Substantia nigra (tissue), 51 donors: ENCODE measurements at places on chromosomes 12 and 14.

- DNase-seq: no peak
Observed at GRCh38 chr12:64478661-64479060, 26.7 kb downstream of the TBK1 start.

DNA sequence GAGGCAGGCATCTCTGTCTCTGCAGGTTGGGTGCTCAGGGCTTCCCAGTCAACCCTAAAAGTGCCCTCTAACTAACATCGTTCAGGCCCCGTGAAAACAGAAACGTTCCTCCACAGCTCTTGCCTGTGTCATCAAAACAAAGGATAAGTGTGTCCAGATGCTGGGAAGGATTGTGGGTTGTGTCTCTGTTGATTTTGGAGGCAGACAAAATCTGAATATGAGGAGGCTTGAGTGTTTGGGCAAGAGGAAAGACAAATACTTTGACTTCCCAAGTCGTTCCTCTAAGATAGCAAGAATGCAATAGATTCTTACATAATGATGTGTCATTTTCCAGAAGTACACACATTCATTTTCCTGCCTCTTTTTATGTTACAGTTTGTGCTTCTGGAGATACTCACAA, 52.9 kb downstream of the SERPINA3 start:
- no peak for DNase-seq

DNA sequence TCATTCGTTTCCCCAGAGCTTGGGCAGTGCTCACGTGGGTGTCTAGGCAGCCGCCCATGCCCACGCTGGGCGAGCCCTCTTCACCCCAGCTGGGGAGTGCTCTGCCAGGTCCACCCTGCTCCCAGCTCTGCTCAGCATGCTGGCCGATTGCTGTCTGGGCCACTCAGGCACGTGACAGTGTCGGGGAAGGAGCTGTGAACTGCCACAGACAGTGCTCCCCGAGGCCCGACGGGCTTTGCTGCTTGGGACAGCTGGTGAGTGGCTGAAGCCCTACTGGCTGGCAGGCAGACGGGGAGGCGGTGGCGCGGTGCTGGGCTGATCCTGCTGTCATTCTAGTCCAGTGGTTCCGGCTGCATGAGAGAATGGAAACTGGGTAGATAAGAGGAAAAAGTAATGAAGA, 15.8 kb downstream of the NOC4L start:
- DNase-seq: no peak

DNA sequence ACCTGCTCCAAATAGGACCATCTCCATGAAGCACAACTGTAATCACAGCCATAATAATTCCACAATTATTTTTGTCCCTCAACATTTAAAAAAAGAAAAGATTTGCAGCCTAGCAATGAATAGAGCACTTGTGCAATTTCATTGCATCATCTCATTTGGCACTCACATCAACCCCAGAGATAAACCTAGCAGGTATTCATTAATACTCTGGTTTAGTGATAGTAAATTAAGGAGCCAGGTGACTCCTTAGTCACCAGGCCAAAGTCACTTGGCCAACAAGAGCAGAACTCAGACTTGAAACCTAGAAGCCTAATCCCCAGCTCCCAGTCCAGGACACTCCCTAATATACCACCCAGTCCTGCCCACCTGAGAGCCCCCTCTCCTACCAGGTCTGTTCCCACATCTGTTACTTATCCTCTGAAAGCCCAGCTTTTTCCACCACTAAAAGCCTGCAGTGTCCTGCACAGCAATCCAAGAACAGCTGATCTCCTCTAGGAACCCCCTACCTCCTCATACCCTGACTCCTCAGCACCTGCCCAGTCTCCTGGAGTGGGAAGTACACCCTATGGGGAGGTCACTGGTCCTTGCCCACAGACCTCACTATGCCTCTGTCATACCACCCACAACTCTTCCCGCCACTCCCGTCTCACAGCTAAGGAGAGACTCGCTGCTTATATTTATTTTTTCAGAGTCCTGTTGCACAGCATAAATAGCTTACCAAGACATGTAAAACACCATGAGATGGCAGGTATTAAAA, 22.1 kb downstream of the OR10P1 start:
- no peak for DNase-seq

DNA sequence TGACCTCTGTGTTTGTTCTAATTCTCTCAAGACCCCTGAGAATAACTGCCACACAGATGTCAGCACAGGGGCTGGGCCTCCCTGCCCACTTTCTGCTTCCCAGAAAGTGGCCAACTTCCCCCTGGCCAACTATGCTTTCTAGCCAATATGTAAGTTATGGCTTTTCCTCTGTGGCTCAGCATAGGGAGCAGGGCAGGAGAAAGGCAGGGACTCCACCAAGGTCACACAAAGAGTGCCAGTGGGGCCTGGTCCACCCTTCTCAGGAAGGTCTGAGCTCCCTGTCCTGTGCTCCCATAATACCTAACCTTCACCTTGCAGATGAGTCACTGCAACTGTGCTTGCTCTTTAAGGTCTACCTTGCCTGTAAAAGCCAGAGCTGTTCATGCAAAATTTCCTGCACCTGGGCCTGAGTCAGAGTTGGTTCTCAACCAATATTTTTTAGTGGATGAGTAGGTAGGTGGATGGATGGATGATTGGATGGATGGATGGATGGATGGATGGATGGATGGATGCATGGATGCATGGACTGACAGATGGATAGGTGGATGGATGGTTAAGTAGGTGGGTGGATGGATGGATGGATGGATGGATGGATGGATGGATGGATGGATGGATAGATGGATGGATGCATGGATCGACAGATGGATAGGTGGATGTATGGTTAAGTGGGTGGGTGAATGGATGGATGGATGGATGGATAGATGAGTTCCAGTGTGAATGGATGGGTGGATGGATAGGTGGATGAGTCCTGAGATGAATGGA, 64.2 kb downstream of the DIO3 start:
- no peak for DNase-seq

DNA sequence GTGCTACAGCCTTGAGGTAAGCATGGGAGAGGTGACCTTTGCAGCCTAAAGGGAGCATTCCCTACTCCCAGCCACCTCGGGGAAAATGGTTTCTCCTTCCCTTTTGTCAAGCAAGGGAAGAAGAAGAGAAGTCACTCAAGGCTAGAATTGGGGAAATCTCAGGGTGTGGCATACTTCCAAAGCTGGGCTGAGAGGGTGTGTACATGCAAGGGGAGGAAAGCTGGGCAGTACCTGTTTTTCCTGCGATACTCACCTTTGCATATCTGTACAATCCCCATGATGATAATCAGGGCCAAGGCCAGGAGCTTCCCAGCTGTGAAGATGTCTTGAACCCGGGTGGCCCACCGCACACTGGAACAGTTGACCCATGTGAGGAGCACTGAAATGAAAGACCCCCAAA, 23.8 kb upstream of the CEBPE start:
- DNase-seq: no peak

GRCh38 chr12:11777962-11778361, 128.5 kb downstream of the ETV6 start:
- DNase-seq: no peak

DNA sequence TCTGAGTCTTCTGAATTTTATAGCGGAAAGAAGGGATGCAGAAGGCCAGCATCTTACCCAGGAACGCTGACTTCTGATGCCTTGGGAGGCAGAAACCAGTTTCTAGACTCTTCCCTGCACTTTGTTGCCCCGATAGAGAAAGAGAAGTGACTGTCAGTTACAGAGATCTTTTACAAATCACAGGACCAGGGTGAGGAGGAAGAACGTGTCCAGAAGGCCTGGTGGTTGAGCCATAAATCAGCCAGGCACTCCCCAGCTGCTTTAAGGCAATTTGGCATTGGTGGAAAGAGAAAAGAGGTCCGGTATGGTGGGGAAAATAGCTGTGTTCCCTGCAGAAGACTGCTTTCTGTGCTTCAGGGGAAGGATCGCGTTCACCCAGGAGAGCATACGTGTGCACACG, 88.7 kb upstream of the KCNA1 start:
- DNase-seq: no peak

GRCh38 chr12:124720681-124721500, 142.8 kb downstream of the SCARB1 start:
- no peak for DNase-seq

DNA sequence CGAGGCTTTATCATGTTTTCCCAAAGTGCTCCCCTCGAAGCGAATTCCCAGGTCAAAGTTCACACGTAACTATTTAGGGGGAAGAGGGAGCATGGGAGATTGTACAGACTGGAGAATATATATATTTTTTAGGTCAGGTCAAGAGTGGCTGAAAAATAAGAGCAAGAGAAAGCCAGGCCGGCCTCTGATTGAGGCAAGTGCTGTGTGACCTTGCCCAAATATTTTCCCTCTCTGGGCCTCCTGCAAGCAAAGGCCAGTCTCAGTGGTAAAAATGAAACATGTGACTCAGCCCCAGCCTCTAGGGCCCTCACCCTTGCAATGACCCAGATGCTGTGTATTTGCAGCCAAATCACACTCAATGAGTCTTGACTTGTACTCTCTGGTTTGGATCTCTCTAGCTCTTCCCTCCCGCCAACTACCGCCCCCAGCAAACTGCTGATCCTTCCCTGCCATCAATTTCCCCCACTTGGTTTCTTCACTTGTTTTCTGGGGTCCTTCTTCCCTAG, 34.1 kb downstream of the SMUG1 start:
- DNase-seq: no peak

- DNase-seq: no peak
Observed at GRCh38 chr14:38549564-38549963, 293.7 kb upstream of the CLEC14A start.

GRCh38 chr12:100173111-100173510, 27.5 kb upstream of the ACTR6 start:
- no peak for DNase-seq

DNA sequence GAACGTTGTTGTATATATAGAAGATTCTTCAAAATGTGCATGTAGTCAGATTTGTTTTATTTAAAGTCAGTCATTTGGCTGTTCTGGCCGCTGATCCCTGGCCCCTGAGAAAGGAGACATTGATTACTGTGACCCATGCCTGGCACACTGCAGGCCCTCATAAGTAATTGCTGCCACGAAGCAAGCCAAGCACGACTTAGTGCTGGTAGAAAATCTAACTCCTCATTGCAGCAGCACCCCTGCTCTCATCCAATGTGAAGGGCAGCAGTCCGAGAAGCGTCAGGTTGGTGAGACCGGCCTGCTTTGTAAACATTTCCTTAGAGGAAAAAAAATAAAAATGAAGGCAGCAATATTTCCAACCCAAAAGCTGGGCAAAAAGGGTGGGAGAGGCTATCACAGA, 22.8 kb upstream of the TMTC2 start:
- no peak for DNase-seq

- no peak for DNase-seq
Observed at GRCh38 chr12:45547822-45548221, 181.7 kb upstream of the ARID2 start.

- no peak for DNase-seq
Observed at GRCh38 chr12:6527711-6528110, 6.6 kb upstream of the GAPDH start.

GRCh38 chr12:42570076-42570475, 19.5 kb downstream of the PRICKLE1 start:
- DNase-seq: no peak

- no peak for DNase-seq
Observed at GRCh38 chr14:104552738-104553125, 26.8 kb upstream of the C14orf180 start.

DNA sequence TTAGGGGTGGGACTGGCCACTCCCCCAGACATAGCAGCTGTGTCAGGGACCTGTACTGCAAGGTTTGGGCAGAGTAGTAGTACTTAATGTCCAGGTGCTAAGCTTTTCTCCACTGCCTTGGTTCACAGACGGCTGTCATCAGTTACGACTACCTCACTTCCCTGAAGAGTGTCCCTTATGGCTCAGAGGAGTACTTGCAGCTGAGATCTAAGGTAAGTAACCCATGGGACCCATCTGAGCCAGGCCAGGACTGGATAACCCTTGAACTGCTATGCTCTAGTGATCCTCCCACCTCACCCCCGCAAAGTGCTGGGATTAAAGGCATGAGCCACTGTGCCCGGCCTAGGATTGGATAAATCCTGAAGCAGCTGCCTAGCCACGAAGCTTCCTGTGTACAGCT, 22.4 kb downstream of the ADCK1 start:
- DNase-seq: no peak

DNA sequence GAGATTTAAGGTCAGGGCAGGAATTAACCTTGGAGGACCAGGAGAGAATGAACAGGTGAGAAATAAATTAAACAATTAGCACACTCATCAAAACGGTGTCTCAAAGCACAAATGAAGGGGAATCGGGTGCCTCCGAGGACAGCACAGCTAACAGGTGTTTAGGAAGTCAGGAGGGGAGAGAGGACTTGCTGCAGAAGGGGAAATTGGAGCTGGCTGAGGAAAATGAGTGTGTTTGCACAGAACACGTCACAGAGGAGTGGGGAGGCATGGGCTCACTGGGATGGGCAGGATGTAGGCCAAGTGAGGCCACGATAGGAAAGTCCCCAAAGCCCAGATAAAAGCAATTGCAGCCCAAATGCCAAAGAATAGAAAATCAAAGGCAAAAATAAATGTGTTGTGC, 121.7 kb downstream of the ZNF664 start:
- no peak for DNase-seq

DNA sequence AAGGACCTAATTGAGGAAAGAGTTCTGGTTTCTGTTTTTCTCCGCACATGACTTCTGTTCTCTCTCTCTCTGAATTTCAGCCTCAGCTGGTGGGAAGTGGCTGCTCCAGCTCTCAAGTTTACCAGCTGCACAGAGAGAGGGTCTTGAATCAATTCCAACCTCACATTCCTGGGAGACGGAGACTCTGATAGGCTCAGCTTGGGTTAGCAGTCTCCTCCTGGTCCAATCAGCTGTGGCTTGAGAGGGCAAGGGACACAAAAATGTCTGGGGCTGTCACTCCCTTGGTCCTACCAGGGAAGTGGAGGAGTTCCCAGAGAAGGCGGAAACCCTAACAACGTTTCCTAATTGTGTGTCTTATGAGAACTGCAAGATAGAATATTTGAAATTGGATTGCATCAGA, 7.0 kb downstream of the CCDC63 start:
- DNase-seq: no peak

DNA sequence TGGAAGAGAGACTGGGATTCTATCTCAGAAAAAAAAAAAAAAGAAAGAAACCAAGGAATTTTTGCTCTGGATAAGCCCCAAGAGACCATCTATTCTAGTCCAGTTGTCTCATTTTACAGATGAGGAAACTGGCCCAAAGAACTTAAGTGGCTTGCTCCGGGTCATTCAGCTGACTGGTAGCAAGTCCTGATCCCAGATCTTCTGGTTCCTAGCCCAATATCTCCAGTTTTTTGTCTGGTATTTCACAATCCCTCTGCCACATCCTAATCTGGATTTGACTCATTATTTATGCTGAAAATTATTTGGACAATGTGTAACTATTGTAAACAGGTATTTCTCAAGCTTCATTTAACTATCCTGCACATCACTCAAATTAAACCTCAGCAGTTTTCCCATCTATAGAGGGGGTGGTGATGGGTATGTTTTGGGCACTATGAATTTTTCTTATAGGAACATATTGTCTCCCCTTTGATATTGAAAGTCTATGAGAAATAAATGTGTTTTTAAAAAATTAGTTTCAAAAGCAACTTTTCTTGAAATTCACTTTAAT, 43.4 kb downstream of the PPP2R5E start:
- no peak for DNase-seq

GRCh38 chr14:33254861-33255395, 316.2 kb downstream of the NPAS3 start:
- no peak for DNase-seq
